SW 1271 (cell line): ENCODE measurements at places on chromosomes 12 and 14.
A peak's percentile ranks its signal among the peaks of the same experiment; 100 is the strongest.

DNA sequence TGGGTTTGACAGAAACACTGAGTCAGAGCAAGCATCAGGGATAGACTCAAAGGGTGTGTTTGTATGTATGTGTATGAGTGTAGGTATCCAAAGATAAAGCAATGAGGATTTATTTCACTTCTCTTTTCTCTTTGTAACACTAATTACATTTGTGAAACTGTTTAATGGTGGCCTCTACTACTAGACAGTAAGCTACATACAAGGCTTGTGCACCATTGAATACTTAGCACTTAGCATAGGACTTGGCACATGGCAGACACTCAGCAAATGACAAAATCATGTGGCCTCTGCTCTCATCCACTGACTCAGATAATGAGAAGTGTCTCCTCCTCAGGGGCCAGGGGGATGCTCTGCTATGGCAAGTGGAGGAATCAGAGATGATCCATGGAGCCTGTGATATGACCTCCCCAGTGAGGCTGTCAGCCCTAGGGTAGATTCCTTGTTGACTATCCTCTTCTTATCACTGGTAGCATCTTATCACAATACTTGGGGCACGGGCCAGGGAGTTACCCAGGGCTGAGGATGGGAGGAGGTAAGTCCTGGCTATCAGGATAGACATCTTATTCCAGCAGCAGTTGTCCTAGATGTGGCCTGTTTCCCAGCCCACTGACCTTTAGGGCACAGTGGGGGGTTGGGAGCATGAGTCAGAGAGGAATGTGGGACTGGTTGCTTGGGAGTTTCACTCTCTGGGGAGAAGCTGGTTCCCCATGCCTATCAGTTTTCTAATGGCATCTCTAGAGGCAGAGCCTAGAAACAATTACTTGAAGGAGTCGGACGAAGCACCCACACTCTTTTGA lies 71.2 kb upstream of the HOXC13 start:
- DNase-seq, result peak; percentile 29

GRCh38 chr12:93311827-93312226 lies 65.9 kb upstream of the NUDT4 start:
- DNase-seq, result no peak

DNA sequence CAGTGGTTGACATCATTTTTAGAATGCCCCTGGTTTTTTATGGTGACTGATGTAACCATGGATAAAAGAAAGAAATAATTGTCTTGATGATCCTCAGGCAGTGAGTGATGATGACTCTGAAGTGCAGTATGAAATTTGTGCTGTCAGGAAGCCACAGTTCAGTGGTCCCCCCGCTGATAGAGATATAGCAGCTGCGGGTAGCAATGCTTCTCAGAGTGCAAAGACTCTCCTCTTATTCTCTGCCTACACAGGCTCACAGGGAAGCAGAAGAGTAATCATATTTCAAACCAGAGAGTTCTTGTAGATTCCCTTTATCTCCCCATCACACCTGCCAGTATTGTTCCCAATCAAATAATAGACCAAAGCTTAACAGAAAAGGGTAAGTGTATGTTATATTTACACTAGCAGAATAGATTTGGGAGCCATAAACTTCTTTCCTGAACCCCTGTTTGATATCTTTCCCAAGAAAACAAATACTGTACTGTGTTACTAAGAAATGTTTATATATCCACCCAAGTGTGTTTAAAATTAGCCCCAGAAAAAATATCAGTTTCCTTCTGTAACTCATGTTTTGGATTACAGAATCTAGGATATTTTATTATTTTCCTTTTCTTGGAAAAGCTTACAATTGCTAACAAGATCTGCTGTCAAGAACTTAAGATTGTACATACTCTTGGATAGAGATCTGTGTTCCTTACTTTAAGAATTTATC lies 1817.4 kb upstream of the FLRT2 start:
- no peak for DNase-seq

- peak; percentile 24 for DNase-seq
Measured at GRCh38 chr12:4825011-4825858, 84.5 kb upstream of the KCNA1 start.

DNA sequence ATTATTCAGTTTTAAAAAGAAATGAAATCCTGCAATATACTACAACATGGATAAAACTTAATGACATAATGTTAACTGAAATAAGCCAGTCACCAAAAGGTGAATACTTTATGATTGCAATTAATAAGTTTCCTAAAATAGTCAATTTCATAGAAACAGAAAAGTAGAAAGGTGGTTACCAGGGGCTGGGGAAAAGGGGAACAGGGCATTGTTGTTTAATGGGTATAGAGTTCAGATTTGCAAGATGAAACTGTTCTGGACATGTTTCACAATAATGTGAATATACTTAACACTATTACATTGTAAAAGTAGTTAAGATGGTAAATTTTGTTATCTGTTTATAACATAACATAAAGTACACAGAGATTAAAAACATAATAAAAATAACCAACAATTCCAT lies 550.9 kb downstream of the CCER1 start:
- DNase-seq, result no peak

GRCh38 chr14:102238131-102238530 lies 66.8 kb downstream of the MOK start:
- DNase-seq, result no peak

DNA sequence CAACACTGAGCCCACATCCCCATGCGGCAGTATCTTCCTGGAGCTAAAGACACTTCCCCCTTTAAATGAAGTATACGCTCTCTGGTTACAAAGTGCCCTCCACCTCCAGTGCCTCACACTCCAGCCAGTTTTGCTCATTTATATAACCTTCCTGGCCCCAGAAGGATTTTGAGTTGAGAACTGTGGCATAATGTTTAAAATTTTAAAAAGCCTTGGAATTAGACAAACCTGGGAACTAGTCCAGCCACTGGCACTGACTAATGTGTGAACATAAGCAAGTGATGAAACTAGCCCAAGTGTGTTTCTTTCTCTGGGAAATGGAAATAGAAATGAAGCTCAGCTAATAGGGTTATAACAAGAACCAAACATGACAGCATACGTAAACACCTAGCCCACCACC lies 723.7 kb upstream of the USP15 start:
- DNase-seq, result no peak

GRCh38 chr12:128459067-128459466 lies 192.1 kb downstream of the TMEM132C start:
- DNase-seq, result no peak

GRCh38 chr12:91419809-91420208 lies 237.2 kb upstream of the DCN start:
- DNase-seq, result no peak

DNA sequence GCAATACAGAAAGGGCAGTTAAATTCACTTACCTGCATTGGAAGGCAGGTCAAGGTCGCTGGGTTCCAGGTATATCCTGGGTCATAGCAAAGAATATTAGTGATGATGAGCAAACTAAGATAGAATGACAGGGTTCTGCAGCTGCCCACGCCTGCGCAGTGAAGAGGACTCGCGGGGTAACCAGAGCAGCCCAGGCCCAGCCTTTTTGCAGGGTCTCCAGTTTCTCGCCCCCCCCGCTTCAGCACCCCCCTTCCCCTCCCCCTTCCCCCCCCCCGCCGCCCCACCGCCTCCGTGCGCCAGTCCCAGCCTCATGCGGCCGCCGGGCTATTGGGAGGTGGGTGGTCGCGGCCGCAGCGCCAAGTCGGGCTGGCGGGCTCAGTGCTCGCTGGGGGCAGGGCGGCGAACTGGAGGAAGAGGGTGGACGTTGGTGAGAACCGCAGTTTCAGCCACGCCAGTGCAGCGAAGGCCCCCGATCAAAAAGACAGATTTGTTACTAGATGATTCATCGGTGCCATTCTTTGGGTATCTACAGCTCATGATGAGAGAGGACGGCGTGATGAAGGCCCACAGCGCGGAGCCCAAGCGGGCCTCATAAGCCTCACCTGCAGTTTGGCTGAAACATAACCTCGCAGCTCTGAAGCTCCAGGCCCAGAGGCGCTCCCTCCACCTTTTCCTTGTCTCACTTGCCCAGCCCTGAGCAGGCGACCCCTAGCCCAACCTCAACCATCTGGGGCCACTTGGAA lies 20.2 kb downstream of the SLC2A3 start:
- DNase-seq, result no peak

GRCh38 chr12:6533653-6533922 lies 729 bp upstream of the GAPDH start:
- no peak for DNase-seq

- DNase-seq, result no peak
Measured at GRCh38 chr14:61609191-61609843, 86.0 kb upstream of the HIF1A start.

DNA sequence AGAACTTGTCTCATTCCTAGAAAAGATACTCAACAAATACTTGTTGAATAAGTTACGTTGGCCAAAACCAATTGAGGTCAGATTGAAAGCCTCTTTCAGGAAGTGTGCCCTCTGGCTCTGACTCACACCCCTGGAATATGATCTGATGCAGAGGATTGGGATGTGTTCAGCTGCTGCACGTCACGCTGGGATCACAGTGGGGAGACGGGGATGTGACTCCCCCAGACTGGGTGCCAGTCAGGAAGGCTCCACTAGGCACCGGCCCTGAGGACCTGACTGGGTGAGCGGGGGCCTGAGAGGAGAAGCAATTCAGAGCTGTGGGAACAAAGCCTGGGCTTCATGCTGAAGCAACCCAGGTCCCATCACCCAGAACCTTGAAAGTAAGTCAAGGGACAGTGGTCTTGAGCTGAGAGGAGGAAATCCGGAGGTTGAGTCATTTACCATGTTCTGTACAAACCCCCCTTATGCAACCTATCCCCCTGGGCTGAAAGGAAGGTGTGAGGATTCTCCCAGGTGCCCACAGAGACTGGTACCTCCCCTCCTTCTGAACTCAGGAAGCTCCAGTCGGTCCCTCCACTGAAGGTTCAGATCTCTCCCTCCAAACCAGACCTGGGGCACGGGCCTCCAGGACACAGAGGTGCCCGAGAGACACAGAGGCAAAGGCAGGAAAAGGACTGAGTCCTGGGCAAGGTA lies 3.9 kb downstream of the CEBPE start:
- peak; percentile 93 for DNase-seq

DNA sequence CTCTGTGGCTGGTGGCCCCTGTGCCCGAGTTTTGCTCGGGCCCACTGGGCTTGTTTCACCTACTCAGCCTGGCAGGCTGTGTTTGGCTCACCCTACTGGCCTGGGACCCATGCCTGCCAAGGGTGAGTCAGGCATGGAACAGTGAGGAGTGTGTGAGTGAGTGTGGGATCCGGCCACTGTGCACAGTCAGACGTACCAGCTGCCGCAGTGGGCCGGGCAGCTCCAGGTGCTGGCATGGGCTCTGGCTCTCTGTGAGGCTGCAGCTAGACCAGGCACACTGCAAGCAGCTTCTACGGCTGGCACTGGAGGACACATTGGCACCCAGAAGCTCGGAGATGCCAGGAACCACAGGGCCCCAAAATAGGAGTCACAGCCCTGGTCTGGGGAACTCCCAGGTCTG lies 40.6 kb downstream of the HSD17B6 start:
- no peak for DNase-seq

DNA sequence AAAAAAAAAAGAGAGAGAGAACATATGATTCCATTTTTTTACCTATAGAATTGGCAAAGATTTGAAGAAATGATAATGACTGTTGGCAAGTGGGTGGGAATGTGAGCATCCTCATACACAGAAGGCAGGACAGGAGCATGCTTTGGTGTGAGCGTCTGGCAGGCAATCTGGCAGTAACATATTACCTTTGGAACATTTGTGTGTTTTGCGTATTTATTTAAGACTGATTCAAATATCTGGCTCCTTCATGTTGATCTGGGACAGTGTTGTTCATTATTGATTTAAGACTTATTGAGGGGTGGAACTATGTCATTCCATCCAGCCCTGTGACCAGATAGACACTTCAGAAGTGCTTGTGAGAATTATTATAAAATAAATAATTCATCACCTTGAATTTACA lies 53.1 kb downstream of the PPP1R36 start:
- no peak for DNase-seq

DNA sequence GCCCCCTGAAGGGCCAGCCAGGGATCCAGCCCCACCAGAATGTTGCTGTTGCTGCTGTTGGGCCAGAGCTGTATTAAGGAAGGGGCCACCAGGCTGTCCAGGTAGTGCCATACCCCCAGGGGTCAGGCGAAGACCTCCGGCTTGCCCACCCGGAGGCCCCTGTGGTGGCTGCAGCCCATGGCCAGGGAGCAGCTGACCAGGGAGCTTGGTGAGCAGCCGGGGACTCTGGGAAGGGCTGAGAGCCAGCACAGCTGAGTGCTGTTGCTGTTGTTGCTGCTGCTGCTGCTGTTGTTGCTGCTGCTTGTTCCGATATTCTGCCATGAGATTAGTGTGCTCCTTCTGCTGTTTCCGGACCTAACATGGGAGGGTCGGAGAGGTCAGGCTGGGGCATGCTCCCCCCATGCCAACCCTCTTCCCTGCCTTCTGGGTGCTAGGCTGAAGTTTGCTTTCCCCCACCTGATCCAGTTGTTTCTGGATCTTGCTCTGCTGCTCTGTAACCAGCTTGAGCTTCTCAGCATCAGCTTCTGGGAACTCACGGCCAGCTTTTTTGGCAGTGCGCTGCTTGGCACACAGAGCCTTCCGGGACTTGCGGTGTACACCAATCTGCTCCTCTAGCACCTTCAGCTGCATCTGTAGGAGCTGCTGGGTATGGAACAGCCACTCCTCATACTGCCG lies 15.2 kb upstream of the PRKAG1 start:
- no peak for DNase-seq

DNA sequence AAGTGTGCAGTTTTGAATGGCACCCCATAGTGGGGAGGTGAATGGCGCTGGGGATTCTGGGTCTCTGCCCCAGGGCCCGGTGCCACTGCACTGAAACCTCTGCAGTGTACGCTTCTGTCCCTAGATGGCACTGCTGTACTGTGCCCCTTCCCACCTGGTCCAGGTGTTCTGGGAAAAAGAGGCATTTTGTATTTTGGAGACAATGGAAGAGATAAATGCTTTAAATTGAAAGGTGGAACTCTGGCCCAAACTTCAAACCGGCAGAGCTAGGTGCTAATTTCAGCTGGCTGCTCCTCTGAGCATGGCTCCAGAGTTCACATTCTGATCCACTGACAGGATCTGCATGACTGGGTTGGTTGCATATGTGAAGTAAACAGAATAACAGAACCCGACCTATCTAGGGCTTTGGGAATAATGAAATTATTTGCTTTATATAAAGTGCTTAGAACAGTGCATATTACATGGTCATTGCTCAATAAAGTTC lies 52.2 kb downstream of the KRT80 start:
- DNase-seq, result peak; percentile 55
